Renal cortical epithelial cell (primary cell): ENCODE measurements at places on chromosomes 16 and 17. TPM values are rescaled to one million over a fixed set of nuclear protein-coding genes. Genes with fewer than 3 reads are reported as not detected.

- DNase-seq, result no peak
Measured at GRCh38 chr16:86396901-86397311, 113.4 kb upstream of the FOXF1 start.

PSMD12 gene
- total RNA-seq, result 31.8 and 53.4 TPM in 2 replicates

SCN4A gene
- not detected in 2 replicates for total RNA-seq

TAOK2 gene
- total RNA-seq, result 52.4 and 80.9 TPM in 2 replicates
